ENCODE measurements at places on chromosomes 11 and 22.

DNA sequence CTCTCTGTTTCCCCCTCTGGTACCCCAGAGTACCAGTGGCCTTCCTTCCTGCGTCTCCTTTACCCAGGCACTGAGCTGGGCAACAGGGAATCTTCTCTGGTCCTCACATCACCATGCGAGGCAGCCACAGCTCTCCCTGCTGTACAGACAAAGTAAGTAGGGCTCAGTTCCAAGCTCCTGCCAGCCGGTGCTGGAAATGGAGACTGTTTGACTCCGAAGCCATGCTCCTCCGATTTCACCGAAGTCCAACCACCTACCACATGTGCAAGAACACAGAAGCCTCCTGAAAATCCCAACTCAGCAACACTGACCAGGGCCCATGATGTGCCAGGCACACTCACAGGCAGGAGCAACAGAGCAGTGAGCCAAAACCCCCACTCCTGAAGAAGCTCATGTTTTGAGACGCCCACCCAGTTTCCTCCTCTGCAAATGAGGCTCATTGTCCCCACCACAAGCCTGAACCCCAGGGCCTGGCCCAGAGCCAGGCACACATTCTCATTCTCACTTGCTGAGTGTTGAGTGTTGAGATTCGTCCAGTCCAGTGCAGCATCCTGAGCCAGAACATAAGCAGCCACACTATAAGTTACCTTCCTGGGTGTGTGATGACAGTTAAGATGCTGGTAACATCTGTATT is 156.0 kb downstream of the MPPED1 start:
- no peak for DNase-seq

GRCh38 chr11:5831196-5831829 is 10.4 kb downstream of the OR52E6 start:
- no peak for DNase-seq

DNA sequence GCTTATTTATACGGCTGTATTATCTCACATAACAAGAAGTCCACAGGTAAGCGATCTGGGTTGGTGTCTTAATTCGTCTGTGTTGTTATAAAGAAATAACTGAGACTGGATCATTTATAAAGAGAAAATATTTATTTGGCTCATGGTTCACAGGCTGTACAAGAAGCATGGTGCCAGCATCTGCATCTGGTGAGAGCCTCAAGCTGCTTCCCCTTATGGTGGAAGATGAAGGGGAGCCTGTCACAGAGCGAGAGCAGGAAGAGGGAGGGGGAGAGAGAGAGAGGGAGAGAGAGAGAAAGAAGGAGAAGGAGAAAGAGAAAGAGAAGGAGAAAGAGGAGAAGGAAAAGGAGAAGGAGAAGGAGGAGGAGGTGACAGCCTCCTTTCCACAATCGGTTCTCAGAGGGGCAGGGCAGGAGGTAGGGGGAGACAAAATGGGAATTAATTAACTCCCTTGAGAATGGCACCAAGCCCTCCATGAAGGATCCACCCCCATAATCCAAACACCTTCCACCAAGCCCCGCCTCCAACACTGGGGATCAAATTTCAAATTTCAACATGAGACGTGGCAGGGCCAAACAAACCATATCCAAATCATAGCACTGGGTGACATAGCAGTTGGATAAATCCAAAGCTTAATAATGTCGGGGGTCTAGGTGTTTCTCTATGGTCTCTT is 15.0 kb upstream of the TRIM44 start:
- no peak for DNase-seq

DNA sequence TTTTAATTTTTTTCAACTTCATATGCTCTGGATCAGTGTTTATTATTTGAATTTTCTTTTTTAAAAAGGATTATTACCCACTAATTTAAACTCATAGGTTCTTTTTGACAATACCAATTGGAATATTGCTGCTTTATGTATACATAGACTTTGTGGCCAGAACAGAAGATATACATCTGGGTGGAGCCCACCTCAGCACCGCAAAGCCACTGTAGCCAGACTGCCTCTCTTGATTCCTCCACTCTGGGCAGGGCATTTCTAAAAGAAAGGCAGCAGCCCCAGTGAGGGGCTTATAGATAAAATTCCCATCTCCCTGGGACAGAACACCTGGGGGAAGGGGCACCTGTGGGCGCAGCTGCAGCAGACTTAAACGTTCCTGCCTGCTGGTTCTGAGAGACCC is 10.6 kb upstream of the C11orf58 start:
- DNase-seq, result no peak

DNA sequence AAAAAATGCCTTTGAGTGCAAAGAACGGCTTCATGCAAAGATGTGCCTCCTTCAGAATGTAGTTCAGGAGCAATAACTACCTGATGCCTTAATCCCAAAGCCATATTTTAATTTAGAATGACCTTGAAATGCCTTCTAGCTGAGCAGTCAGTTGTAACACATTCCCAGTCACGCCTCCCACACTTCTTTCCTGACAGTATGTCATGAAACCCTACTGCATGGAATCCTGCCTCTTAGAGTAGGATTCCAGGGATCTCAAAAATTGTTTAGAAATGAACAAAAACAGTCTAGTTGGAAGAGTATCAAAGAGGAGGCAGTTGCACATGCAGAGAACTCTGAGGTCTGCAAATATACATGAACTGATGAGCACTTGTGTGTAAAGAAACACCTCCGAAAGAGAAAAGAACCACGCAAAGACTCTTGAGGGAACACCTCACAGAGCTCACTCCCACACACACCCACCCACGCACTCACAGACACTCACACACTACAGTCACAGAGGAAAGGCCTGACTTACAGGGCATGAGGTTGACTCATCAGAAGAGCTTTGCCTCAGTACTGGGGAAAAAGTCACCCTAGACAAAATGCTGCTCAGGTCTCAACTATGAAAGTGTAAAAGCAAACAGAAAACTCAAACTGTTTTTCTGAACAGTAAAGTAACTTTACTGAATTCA is 77.4 kb downstream of the GGTLC2 start:
- DNase-seq, result no peak

GRCh38 chr11:111305876-111306275 is 7.5 kb downstream of the POU2AF3 start:
- no peak for DNase-seq

DNA sequence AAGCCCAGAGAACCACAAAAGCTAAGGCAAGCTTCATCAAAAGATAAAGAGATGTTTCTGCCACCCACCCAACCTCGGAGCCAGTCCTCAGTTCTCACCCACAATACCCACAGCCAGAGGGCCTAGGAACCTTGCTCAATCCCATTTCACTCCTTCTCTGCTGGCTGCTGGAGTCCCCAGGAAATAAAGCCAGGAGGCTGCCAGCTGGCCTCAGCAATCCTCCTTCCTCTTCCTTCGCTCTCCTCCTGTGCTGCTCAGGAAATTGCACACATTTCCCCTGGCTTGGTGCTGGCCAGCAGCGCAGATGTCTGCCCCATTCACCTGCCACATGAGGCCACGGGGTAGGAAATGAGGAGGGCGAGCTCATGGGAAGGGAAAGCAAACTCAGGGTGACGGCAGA is 91.8 kb upstream of the LDLRAD3 start:
- DNase-seq, result no peak

- peak; percentile 46 for DNase-seq
These were observed 1.7 kb downstream of the HPX start for GRCh38 chr11:6438979-6439571.

DNA sequence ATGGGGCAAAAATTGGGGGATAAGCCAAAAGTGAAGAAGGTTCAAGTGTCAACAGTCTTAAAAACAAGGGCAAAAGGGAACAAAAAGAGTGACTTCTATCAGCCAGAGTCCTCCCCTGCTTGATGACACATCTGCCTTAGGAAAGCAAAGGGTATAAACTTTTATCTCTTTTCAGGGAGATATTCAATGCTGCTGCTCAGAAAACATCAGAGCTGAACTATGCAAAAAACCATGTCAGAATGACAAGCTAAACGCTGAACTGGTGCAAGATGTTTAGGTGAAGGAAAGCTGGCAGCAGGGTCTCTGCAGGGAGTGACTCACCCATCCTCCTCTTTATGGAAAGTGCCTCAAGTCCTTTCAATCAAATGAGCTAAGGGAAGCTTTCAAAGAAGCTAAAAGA is 24.7 kb downstream of the ALG9 start:
- DNase-seq, result no peak

- DNase-seq, result no peak
These were observed 51.6 kb downstream of the GRAMD1B start for GRCh38 chr11:123481640-123482039.

GRCh38 chr22:42292732-42293520 is 22.5 kb upstream of the TCF20 start:
- DNase-seq, result no peak

- no peak for DNase-seq
These were observed 118.6 kb downstream of the TIMP3 start for GRCh38 chr22:32920032-32920628.

GRCh38 chr11:118342503-118343161 is at the start of gene CD3D:
CD3D (minus strand) TSS chr11:118342705; CDS start chr11:118342607, 98 bp downstream.
- DNase-seq, result no peak

DNA sequence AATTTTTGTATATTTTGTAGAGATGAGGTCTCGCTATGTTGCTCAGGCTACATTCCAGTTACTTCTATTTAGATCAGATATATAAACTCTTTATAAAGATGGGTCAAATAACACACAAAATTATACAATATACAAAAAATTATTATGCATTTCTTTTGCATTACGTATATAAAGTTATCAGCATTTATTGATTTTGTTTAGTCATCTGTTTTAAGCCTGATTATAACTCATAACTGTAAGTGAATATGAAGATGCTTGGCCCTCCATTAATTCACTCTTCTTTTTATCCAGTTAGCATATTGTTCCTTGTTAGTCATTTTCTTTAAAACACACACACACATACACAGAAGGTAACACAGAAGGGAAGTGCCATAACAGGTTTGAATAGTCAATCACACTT is 14.5 kb downstream of the AQP11 start:
- no peak for DNase-seq

GRCh38 chr22:32985899-32986765 is 72.0 kb downstream of the SYN3 start:
- no peak for DNase-seq

Measured in pancreas (tissue), 10 donors.